ENCODE measurements at places on chromosomes 5 and 9.

DNA sequence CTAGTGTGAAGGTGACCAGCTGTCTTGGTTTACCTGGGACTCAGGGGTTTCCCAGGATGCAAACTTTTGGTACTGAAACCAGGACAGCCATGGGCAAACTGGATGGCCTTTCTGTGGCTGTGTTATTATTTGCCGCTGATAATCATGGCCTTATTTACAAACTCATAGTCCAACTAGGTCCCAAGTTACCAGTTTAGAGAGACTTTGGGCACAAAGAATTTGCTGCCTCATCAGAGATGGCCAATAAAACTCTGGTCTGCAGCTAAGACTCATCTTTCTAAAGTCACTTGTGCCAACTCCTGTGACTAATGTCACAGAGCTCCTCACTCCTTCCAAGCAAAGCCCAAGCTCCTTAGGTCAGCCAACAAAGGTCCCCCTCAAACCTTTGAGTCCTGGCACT, 47.5 kb upstream of the PLPP6 start:
- no peak for DNase-seq

DNA sequence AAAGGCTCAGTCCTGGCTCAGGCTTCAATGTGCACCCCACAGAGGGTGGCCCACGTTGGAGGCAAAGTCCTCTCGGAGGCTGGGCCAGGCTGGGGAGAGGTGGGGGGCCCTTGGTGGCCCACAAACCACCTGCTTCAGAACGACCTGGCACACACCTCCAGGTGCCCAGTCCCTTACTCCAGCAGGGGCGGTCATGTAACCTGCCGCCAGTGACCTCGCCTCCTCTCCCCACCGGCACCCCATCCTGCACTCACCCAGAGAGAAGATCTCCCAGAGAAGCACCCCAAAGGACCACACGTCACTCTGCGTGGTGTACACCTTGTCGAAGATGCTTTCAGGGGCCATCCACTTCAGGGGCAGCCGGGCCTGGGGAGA, 22.5 kb upstream of the SCGB3A1 start:
- no peak for DNase-seq

- DNase-seq, result no peak
Measured at GRCh38 chr9:95009459-95009858, 283.0 kb downstream of the AOPEP start.

- no peak for DNase-seq
Measured at GRCh38 chr5:112366987-112367386, 52.1 kb downstream of the EPB41L4A start.

GRCh38 chr5:765948-766631, 18.4 kb downstream of the ZDHHC11B start:
- DNase-seq, result no peak

- no peak for DNase-seq
Measured at GRCh38 chr5:100890461-100891008, 12.5 kb downstream of the ST8SIA4 start.

GRCh38 chr9:84822589-84823233, 153.2 kb downstream of the NTRK2 start:
- DNase-seq, result no peak

DNA sequence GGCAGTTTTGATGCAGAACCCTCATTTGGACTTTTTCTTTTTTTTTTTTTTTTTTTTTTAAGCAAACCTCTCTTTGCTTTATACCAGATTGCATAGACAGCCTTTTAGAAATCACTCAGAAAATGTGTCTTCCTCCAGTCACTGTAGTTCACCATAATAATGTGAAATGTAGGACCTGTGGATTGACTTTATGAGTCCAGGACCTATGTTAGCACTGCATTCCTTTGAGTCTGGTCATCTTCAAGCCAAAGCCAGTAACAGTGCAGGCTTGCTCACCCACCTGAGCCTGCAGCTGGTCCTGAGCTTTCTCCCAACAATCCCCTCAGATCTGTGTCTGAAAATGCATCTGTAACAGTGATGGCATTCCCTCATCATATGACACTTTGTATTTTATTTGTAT, 110.7 kb upstream of the NFIL3 start:
- no peak for DNase-seq

DNA sequence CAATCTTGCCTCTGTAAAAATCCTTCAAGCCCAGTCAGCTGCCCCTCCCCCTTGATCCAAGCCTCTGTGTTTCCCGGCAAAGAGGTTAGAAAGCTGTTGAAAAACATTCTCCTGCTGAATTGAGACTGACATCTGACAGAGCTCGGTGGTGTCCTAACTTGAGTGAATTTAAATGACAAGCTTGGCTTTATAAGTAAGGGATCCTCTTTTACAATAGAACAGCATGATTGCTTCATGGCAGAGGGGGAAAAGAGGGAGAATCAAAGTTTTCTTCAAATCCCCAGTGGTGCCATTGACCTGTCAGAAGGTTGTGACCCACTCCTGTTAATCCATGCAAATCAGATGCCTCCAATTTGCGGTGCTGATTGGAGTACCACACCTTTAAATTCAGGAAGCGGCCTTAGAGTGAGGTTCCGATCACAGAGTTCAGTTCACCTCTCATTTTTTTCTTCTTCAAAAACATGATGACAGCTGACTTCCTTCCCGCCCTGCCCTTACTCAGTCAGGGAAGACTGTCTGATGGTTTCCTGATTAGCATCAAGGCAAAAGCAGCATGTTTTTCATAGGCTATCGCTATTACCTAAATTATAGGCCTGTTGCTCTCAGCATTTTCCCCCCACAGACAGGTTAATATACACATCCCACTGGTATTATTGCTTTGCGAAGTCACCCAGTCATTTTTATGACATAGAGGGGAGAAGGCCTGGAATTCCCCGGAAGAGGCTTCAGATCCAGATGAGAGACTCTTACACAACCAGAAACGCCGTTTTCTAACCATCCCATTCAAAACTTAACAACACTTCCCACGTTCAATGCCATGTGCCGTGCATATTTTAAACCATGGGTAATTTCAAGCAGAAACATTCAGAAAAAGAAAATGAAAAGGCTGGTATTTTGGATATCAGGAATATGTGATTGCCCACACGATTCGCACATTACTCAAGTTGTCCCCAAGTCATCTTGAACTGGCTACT, 141.4 kb downstream of the EBF1 start:
- no peak for DNase-seq

DNA sequence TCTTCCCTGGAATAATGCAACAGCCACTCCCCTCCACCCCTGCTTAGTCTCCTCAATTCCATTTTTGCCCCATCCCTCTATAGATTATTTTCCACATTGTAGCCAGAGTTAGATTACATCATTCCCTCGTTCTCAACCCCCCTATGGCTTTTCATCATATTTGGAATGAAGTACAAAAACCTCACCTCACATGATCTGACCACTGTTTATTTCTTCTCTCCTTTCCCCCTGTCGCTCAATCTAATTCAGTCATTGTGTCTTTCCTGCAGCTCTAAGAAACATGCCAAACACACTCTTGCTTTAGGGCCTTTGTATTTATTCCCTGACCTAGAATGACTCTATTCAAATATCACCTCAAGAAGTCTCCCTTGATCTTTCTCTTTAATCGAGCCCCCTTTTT, 22.6 kb upstream of the HK3 start:
- DNase-seq, result no peak

DNA sequence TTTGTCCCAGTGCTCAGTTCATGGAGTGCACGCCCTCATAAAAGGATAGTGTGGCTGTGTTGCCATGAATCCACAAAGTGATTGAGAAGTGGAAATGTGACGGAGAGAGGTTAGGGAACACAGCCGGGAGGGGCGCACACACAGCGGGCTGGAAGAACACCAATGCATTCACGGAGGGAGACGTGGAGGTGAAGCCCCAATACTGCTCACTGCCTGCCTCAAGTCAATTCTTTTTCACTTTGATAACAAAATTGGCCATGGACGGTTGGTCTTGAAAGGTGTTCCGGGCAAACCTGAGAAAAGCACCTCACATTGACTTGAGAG, 424.1 kb downstream of the MED10 start:
- no peak for DNase-seq

DNA sequence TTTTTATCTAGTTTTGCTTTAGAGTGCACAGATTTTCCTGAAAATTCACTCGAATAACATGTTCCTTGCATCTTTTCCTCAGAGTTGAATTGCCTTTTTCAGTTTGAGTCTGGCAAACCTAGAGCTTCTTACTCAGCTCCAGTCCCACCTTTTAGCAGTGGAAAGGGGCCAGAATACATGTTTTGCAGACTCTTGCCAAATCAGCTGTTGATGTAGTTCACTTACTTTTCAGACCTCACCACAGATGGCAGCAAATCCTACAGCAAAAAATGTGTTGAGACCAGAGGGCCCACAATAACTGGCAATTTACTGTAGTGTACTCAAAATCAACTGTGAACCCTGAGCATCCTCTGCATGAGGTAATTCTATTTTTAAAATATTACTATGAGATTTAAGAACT, 545.2 kb upstream of the ACO1 start:
- DNase-seq, result no peak

DNA sequence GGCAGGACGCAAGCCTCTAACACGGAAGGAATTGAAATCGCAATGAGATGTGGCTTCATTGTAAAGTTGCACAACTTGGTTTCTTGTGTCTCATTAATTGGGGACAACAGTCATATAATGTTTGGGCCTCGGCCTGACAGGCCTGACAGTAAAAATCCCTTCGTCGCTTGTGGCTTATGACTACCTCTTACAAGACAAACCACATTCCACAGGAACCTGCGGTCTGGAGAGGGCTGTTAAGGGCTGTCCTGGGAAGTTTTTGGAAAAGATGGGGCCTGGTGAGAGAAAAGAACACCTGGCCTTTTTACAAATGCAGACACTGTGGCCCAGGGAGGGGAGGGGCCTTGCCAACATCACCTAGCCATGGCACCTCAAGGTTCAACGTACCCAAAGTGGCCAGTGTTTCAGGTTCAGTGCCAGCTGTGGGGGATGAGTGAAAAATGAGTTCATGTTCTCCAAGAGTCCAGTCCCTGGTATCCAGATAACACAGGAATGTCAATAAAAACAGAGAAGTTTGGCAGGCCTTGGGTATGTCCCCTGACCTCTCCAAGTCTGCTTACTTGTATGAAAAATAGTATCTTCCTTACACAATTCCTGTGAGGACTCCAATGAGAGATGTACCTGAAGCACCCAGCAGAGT, 22.2 kb downstream of the SHB start:
- DNase-seq, result no peak

DNA sequence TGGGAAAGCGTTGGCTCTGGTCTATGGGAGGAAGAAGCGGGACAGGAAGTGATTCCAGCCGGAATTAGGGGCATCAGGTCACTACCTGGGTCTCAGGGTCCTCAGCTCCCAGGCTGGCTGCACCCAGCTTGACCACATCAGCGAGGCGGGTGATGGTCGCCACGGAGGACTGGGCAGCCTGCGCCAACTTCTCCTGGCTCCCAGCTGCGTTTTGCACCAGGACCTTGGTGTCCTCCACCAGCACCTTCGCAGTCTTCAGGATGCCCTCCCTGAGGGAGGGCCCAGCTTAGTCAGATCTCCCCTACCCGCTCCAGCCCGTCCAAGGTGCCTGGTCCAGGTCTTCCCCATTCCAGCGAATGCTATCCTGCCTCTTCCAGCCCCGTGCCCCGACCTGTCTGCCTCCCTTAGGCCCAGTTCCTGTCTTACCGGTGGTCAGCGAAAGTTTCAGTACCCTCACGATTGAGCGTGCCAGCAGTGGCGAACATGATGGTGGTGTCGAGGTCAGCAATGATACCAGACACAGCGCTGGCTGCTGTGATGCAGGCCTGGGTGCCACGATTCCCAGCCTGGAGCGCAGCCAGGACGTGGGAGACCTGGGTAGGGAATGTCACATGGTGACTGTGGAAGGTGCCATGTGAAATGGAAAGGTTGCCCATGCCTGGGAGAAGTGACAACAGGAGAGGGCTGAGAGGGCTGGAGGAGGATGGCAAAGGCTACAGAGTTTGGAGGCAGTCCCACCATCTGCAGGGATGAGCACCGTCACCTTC, 14.4 kb upstream of the TPM2 start:
- DNase-seq, result no peak

DNA sequence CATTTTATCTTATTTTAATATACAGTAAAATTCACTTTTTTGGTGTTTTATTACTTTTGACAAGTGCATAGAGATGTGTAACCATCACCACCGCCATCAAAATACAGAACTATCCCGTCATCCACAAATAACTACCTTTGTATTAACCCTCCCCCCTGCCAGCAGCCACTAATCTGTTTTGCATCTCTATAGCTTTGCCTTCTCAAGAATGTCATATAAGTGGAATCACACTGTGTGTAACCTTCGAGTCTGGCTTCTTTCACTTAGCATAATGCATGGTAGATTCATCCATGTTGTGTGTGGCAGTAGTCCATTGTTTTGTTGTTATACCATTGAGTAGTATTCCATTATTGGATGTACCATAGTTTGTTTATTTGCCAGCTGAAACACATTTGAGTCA, 98.8 kb downstream of the BOD1 start:
- no peak for DNase-seq

GRCh38 chr5:61654876-61655275, 322.8 kb downstream of the ZSWIM6 start:
- no peak for DNase-seq

GRCh38 chr9:34143116-34143515, 16.6 kb upstream of the DCAF12 start:
- DNase-seq, result no peak

DNA sequence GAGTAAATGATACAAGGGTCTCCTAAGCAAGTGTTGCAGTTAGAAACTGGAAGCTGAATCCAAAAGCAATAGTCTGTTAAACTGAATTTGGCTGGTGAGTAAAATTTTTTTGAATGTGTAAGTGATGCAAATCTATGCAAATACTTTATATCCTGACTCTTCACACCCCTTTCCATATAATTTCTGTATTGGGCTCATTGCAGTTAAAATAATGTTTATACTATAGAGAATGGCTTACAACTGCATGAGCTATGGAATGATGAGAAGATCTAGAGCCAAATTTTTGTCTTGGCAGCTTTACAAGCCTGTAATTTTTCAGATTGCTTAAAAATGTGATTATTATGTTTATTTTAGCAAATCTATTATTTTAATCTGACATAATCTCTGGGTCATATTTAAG, 57.0 kb upstream of the GABRA1 start:
- DNase-seq, result no peak

GRCh38 chr5:76230711-76231285, 147.6 kb downstream of the SV2C start:
- DNase-seq, result no peak

DNA sequence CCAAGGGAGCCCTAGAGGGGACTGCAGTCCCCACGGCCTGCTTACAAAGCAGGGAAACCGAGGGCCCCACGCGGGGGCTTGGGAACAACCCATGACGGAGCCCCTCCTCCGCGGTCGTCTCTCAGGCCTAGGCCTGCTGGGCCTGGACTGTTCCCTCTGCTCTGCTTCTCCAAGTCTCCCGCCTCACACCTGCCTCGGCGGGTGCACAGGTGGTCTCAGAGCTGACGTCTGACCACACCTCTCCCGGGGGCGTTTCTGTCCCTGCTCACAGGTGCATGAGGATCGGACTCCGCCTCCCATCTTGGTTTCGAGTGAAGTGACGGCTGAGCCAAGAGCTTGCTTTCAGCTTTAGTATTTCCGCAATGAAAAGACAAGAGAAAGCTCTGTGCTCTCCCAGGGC, 72.1 kb downstream of the MRPL36 start:
- DNase-seq, result no peak

GRCh38 chr5:59745415-59745863, 148.1 kb downstream of the PDE4D start:
- no peak for DNase-seq
